CD4-positive, alpha-beta T cell treated with Interleukin-10 for 1 hour (primary cell): ENCODE measurements at places on chromosomes 1 and 21.
A peak's percentile ranks its signal among the peaks of the same experiment; 100 is the strongest.

- no peak for DNase-seq
Measured at GRCh38 chr1:156320560-156320959, 17.5 kb downstream of the CCT3 start.

- DNase-seq, result no peak
Measured at GRCh38 chr1:19734472-19734999, 65.2 kb downstream of the TMCO4 start.

GRCh38 chr1:104780470-104781078 is 1030.9 kb downstream of the AMY1C start:
- DNase-seq, result no peak

- no peak for DNase-seq
Measured at GRCh38 chr1:157097692-157098091, 1.9 kb downstream of the ETV3L start.

GRCh38 chr1:230167419-230167852 is 100.4 kb downstream of the GALNT2 start:
- peak; percentile 62 for DNase-seq

DNA sequence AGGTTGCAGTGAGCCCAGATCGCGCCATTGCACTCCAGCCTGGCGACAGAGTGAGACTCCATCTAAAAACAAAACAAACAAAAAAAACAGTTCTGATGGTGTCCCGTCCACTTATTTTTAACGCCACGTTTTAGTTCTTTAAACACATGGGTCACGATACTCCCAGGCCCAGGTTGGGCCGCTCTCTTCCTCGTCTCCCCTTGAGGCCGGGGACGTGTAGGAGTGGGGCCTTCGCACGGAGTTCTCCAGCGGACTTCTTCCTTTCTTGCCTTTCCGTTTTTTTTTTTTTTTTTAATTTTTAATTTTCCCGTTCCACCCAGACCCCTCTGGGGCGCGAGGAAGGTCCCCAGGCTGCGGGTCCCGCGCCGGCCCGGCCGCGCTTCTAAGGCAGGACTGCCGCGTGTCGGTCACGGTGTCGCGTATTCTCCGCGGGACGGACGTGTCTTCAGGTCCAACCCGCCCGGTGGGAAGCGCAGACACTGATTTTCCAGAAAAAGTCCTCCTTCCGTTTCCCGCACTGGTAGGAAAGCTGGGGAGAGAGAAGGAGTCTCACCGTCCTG is 47.5 kb upstream of the SLC19A1 start:
- no peak for DNase-seq

- no peak for DNase-seq
Measured at GRCh38 chr1:151843398-151843797, 3.8 kb upstream of the C2CD4D start.

DNA sequence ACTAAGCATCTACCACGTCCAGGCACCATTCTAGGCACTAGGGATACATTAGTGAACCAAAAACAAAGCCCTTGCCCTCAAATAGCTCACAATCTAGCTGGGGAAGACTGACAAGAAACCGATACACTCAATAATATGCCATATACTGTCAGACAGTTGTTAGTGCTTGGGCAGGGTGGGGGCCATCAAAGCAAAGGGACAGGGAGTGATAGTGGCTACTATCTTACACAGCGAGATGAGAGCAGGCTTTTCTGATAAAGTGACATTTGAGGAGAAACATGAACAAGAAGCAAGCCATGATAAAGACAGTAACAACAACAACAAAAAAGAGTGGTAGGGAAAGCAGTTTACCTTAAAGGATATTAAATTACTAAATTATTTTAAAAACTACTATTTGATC is 41.1 kb downstream of the ERO1B start:
- no peak for DNase-seq

DNA sequence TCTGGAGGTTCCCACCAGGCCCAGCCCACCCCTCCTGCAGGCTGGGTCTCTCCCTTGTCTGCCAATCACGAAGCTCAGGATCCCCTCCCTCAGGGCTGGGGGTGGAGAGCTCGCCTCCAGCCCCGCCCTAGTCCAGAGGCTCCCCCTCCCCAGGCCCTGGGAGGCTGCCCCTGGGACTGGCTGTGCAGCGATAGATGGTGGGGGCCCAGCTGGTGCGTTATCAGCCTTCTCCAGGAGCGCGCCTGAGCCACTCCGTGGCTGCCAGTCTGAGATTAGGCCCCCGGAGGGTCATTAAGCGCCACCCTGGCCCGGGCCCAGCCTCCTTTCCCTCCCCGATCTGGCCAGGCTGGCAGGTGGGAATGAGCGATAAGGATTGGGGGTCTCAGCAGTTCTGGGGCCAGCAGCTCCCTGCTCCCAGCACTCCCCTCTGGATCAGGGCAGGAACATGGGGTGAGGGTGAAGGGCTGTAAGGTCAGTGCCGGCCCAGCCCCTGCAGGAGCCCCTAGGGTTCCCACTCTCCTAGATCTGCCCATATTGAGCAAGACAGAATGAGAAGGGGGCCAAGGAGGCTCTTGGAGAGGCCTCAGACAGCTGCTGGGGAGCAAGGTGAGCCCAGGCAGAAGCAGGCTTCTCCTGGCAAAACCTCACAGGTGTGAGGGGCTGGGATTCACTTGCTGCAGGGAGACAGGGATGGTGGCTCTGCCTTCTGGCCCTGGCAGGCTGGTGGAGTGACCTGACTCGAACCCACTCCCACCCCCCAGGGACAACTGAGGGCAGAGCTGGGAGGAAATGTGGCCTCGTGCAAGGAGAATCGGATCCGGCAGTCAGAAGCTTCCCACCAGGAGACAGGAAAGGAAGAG is 8.5 kb downstream of the PDZK1IP1 start:
- DNase-seq, result no peak

DNA sequence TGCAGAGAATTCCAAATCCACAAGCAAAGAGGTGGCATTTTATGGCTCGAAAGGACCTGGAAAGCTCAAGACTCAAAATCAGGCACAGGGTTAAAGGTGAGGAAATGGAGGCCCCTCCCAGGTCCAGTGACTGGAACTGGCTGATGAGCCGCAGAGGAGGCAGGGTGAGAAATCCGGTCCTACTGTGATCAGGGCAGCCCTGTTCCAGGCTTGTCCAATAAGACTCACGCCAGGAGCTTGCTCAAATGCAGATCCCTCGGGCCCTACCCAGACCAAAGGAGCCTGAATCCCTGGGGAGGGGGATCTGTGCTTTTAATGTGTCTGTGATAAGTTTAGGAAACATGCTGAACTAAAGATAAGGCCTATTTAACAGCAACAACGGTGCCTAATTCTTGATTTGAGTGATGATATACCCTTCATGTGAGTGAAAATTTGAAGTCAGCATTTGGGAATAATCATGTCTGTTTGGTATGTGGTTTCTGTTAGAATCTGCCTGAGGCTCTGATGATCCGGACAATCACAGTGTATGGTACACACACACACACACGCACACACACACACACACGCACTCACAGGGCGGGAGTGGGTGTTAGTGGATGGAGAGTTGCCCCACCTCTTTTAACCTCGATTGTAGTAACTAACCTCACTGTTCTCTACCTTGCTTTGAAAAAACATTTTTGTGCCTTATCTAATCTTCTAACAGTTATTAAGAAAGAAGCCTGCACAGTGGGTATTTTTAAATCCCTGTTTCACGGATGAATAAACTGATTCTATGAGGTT is 54.1 kb upstream of the LYST start:
- no peak for DNase-seq

- DNase-seq, result peak; percentile 47
Measured at GRCh38 chr1:204746838-204747442, 61.4 kb upstream of the LRRN2 start.
